ENCODE measurements at places on chromosomes 16 and 17.

GRCh38 chr16:60199150-60199549, 1465.0 kb upstream of the GOT2 start:
- no peak for DNase-seq

GRCh38 chr16:30397776-30398660, 2.8 kb downstream of the ZNF48 start:
- no peak for DNase-seq

- no peak for DNase-seq
Measured at GRCh38 chr16:83054283-83054682, 427.5 kb downstream of the CDH13 start.

GRCh38 chr16:88655733-88656281, 5.0 kb upstream of the CYBA start:
- no peak for DNase-seq

DNA sequence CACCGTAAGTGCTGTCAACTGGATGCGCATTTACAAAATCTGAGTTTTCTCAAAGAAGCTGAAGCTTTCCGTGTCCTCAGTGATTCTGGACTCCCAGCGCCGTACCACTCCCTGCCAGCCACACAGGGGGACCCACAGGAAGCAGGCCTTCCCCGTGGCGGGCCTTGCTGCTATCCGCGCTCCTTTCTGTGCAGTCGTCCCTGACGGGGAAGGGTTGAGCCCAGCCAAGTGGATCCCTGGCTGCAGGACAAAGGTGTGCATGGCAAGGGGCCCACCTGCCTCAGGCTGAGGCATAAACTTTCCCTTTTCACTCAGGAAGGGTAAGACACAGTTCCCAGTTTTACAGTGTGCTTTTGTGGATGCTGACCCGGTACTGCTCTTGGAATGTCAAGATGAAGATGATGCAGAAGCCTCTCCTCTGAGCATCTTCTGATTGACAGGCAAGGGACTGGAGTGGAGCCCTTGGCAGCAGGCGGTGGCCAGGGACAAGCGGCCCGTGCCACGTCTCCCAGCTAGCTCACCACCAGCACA, 93.0 kb downstream of the ANKRD11 start:
- DNase-seq, result no peak

- no peak for DNase-seq
Measured at GRCh38 chr17:40538936-40539705, 26.2 kb downstream of the CCR7 start.

DNA sequence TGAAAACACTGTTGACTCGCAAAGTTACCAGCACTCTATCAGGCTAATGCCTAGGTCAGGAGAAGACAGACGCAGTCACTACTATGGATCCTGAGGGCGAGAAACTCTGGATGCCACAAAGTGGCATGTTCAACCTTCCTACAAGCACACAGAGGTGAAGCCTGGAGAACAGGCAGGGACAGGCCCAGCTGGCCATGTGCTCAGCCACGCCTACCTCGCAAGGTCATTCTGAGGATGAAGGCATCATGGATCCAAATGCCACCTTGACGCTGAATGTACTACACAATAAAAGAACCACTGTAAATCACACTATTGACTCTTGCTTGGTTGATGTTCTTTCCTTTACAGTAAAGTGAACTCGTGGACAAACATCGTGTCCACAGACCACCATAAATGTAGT, 85.8 kb downstream of the ANKRD11 start:
- no peak for DNase-seq

DNA sequence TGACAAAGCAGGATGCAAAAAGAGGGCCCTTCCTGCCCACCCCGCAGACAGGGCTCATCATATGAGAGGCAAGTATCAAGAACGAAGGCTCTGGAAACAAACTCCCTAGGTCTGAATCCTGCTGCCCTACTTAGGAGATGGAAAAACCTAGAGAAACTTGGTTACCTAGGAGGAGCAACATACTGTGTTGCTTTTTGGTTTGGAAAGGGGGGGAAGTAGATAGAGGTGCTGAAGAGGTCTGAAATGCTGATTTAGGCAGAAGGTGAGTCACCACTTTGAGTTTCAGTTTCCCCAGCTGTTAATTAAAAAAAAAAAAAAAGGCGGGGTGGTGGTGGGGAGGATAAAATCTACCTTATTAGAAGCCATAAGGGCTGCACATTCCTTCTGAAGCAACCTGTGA, 1.5 kb downstream of the N4BP1 start:
- DNase-seq, result no peak

GRCh38 chr16:3536271-3536731, 35.5 kb downstream of the CLUAP1 start:
- DNase-seq, result no peak

DNA sequence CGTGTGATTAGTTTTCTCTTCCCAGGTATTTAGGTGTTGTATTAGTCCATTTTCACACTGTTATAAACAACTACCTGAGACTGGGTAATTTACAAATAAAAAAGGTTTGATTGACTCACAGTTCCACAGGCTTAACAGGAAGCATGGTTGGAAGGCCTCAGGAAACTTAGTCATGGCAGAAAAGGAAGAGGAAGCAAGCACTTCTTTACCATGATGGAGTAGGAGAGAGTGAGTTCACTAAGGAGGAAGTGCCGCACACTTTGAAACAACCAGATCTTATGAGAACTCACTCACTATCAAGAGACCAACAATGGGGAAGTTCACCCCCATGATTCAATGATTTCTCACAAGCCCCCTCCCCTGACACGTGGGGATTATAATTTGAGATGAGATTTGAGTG, 1343.7 kb upstream of the GOT2 start:
- DNase-seq, result no peak

GRCh38 chr16:63652091-63652490, 1469.8 kb downstream of the CDH11 start:
- no peak for DNase-seq

DNA sequence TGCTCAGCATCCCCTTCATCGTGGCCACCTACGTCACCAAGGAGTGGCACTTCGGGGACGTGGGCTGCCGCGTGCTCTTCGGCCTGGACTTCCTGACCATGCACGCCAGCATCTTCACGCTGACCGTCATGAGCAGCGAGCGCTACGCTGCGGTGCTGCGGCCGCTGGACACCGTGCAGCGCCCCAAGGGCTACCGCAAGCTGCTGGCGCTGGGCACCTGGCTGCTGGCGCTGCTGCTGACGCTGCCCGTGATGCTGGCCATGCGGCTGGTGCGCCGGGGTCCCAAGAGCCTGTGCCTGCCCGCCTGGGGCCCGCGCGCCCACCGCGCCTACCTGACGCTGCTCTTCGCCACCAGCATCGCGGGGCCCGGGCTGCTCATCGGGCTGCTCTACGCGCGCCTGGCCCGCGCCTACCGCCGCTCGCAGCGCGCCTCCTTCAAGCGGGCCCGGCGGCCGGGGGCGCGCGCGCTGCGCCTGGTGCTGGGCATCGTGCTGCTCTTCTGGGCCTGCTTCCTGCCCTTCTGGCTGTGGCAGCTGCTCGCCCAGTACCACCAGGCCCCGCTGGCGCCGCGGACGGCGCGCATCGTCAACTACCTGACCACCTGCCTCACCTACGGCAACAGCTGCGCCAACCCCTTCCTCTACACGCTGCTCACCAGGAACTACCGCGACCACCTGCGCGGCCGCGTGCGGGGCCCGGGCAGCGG, 3.2 kb downstream of the UTS2R start:
- DNase-seq, result peak; percentile 92

DNA sequence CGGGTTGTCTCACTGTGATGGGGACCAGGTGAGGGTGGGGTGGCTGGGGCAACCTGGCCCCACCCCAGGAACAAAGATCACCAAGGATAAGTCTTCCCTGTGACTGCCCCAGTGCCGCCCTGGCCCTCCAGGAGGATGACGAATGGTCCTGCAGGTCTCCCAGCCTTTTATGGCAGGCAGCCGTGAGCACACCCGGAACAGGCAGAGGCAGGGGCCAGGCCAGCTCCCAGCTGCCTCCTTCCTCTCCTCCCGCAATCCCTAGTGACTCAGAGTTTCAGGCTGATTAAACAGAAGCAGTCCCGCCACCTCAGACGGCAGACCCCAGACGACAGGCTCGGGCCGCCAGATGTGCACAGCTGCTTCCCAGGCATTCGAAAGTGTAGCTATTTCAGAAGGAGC, 13.3 kb downstream of the JUP start:
- no peak for DNase-seq

DNA sequence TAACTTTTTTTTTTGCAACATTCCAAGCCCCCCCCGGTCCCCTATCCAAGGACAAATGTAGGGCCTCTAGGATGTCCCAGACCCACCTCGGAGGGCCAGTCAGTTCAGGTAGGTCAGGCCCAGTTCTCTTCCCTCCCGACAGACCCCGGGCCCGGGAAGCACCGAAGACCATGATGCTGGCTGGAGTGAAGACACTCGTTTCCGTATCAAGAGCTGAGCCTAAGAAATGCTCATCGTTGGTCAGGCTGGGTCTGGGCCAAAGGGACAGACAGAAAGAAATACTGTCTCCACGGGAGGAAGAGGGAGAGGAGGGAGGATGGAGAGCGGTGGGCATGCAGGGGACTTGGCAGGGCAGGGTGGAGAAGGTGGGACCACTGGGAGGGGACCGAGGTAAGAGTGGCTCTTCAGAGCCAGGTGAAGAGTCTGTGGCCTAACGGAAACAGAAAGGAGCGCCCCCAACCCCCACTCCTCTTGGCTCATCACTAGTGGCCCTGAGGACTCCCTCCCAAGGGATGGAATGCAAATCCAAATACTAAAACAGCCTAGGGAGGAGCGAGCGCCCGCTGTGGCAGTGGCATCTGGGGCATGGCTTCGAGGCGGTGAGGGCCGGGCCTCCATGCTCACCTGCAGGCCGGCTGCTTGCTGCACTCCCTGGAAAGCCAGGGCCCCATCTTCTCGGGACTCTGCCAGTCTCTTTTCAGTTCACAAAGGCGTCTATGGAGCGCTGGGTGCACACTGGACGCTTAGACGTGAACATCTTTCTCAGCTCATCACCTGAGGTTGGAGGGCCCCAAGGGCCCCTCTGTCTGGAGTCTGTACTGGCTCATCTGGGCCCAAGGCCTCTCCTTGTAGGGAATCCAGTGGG, 1.7 kb upstream of the ROGDI start:
- DNase-seq, result no peak

- peak; percentile 44 for DNase-seq
Measured at GRCh38 chr17:45973099-45973780, 25.8 kb upstream of the STH start.

DNA sequence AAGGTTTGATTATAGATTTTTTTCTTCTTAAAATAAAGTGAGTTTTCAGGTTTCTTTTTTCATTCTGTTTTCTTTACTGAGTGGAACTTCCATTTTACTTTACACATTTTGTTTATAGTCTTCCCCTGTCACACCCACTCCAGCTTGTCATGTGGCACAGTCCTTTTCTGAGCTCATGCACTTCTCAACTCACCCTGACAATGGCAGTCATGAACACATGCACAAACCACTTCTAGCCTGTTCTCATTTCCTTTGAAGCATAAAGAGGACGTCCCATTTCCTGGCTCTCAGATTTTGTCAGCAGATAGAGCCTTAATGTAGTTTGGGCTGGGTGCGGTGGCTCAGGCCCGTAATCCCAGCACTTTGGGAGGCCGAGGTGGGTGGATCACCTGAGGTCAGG, 168.0 kb downstream of the AHSP start:
- DNase-seq, result no peak

DNA sequence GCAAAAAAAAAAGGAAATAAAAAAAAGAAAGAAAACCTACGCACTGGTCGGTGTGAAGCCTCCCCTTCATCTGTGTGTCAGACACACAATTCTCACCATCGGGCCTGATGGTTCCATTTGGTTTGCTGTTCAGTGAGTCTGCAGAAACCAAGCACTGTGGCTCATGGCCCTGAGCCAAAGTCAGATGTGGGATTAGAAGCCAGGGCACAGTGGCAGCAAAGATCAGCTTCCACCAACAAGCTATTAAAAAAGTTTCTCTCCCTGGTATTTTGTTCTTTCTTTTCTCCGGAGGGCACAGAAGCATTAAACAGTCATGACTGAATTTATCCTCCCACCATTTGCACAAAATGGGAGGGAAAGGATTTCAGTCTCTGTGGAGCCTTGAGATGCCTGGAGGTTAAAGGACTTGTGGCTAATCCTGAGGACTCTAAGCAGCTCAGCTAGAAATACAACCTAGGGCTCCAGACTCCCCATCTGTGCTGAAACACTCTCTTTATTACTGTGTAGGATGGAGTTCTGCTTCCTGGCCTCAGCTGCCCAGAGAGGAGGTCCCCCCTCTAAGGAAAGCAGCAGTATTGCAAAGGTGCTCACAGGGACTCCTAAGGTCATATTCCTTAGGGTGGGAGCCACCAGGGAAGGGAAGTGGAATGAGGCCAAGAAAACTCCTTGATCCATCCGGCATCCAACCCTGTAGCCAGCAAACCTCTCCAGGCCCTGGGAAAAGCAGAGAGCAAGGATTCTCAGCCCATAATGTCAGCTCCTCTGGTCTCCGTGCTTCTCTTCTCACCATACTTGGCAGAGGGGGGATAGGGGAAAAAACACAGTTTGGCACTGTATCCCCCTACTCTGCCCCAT, 28.2 kb downstream of the SLC39A11 start:
- DNase-seq, result no peak

DNA sequence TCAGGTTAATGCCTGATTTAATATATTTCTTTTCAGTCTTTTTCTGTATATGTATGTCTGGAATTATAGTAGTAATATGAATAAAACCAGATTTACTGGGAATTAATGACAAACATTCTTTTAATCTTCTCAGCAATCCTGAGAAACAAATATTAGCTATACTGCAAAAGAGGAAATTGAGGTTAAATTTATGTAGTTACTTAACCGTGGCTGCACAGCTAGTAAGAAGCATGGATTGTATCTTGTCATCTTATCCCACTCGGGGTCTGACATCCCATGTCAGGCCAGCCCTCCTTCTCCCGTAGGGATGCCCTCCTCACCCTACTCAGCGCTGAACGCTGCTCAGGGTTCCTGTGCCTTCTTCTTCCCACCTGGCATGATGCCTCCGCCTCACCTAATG, 143.0 kb downstream of the FTO start:
- DNase-seq, result no peak

- DNase-seq, result no peak
Measured at GRCh38 chr16:71794018-71794417, 14.6 kb downstream of the AP1G1 start.

DNA sequence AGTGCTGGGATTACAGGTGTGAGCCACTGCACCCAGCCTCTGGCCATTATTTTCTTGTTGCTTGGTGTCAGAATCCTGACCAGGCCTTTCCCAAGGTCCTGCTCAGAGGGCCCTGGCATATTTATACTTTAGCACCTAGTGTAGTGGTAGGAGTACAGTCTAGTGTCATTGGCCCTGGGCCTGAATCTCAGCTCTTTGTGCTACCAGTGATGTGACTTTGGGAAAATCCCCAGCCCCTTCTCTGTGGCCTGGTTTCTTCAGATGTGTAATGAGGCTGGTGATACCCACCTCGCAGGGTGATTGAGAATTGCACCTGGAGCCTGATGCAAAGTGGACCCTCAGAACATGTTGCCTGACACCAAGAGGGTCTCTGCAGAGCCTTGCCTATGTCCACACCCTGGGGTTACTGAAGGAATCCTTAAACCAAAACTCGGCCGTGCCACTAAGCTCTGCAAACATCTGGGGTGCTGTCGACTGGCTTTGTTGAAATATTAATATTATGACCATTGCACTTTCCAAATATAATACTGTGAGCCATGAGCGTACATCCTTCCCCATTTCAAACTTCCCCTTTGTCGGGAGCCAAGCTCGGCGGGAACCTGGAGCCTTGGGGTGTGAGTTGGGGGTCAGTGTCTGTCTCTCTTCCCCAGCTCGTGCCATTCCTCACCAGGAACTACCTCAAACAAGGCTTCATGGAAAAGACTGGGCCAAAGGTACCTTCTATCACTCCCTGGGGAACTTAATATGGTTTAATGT, 18.0 kb upstream of the RNF135 start:
- DNase-seq, result peak; percentile 24

Measured in chondrocyte (in vitro differentiated cells).